Suppressor macrophage treated with lipopolysaccharide for 1 hour (primary cell): ENCODE measurements at places on chromosomes 3 and 15.

GRCh38 chr15:40863660-40864270 lies 10.3 kb downstream of the RHOV start:
- DNase-seq, result no peak

DNA sequence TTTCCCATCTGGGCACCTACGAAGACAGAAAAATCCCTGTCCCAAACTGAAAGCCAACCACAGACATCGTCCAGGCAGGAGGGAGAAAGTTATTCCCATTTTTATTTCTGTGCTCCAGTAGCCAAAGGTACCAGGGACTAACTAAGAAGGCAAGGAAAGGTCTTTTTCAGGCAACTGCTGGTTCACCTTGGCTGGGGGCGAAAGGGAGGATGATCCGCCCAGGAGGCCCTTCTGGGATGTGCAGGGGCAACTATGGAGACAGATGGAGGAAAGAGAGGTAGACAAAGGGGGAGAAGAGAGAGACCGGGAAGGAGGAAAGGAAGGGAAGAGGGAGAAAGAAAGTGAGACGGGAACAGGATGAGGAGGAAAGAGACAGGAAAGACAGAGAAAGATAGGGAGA lies 13.3 kb downstream of the WNT5A start:
- DNase-seq, result no peak

DNA sequence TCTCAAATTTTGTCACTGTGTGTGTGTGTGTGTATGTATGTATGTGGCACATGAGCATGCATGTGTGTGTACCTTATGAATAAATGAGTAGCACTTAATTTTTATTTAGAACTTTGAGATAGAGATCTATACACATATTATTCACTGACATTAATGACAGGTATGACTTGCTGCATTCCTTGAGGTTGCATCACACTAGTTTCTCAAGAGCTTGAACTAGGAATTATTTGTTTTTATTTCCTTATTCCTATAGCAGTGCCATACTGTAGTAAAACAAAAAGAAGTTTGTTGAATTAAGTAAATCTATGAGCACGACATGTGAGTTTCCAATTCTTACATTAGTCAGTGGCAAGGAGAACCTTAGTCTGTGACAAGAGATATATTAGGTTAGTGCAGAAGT lies 943.9 kb downstream of the ROBO1 start:
- DNase-seq, result no peak

DNA sequence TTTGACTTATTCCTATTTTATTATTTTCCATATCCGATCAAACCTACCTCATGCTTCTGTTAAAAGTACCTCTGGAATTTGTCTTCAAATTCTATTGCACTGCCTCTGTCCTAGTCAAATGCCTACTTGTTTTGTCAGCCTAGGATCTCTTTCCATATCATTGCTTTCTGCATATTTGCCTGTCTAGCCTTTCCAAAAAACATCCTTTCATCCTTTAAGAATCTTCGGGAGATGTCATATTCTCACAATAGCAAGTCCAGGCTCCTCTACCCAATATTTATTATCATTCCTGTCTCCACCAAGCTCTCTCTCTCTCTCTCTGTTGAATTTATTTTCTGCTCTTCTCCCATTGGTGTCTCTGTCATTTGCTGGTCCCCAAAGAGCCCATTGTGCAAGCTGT lies 80.1 kb downstream of the LRRC28 start:
- DNase-seq, result no peak

GRCh38 chr15:22989576-22990477 lies 9.7 kb upstream of the CYFIP1 start:
- DNase-seq, result no peak

DNA sequence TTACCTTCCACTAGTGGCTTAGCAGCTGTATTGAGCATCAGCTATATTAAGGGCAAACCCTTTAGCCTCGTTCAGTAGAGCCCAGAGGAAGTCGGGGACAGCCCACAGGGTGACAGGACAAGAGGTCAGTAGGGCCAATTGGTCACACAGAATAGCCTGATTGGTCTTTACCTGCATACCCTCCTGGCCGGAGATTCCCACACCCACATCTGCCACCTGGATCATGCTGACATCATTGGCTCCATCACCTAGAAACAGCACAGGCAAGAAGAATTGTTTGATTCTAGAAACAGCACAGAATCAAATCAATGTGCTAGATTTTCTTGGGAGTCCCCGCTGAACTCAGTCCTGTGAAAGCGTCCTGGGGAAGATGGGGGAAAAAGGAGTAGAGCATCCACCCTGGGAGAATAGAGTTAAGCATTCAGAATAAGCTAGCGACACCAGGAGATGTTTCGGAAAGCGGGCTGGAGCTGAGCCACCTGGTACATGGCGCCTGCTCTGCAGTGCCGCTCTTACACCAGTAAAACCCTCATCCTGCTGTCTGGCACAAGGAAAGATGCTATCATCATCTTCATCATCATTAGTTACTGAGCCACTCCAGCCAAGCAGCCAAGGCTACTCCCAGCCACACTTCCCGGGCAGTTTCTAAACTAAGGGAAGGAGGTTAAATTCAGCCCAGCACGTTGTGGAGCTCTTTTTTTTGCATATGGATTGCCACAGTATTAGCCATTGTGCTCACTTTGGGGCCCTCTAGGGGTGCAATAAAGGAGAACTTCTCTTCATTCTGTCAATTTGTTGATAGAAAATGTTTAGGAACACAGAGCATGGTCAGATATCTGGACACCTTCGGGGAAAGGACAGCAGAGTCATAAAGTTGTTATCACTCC lies 171.3 kb downstream of the ATP10A start:
- no peak for DNase-seq

- DNase-seq, result no peak
Measured at GRCh38 chr3:10915376-10915775, 77.2 kb upstream of the SLC6A1 start.

DNA sequence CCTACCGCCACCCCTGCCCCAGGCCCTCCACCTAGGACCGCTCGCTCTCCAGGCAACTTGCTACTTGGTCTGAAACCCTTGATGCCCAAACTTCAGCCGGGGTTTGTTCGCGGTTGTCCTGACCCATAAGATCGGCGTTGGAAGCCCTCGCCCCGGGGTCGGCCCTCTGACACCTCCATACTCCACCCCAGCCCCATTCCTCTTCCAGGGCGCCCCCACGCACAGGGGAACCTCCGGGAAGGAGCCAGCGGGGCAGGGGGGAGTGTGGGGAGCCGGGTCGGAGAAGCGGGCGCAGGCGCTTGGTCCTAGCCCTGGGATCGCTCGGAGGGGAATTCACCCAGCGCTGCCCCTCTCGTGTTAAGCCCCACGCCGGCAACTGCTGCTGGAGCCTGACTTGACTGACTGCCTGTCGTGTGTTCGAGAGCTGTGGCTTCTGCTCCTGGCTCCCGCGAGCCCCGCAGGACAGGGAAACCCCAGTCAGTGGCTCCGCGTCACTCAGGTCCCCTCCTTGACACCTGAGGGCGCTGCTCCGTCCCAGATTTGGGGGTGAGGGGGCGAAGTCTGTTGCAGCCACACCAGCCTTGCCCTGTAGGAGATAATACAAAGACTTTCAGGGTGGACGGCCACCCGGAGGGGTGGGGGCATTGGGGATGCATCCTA lies 675 bp downstream of the RYR3 start:
- no peak for DNase-seq
